Central memory CD8-positive, alpha-beta T cell (primary cell): ENCODE measurements at places on chromosomes 4 and X.

- no peak for DNase-seq
Measured at GRCh38 chr4:6693231-6694176, at the start of gene S100P. Gene S100P (plus strand): TSS chr4:6693878. CDS start chr4:6693933, 55 bp downstream.

DNA sequence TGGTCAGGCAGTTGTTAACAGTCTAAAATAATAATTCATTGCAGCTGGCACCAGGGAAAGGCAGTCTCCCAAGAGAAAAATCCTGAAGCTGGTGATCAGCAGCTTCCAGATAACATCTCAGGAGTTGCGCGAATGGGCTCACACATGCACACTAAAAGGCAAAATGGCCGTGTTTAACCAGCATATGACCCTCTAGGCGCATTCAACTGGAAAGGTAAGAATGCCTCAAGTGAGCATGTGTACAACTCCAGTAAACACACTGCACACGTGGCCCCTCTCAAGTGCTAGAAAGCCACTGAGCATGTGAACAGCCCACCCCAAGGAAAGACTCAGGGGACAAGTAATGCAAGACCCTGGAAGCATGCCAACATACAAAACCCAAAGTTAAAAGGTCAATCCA is 33.1 kb downstream of the STPG2 start:
- DNase-seq = no peak

- no peak for DNase-seq
Measured at GRCh38 chr4:106806158-106806797, 229.8 kb downstream of the DKK2 start.

GRCh38 chr4:145944886-145945285 is 6.3 kb upstream of the ZNF827 start:
- DNase-seq = no peak

DNA sequence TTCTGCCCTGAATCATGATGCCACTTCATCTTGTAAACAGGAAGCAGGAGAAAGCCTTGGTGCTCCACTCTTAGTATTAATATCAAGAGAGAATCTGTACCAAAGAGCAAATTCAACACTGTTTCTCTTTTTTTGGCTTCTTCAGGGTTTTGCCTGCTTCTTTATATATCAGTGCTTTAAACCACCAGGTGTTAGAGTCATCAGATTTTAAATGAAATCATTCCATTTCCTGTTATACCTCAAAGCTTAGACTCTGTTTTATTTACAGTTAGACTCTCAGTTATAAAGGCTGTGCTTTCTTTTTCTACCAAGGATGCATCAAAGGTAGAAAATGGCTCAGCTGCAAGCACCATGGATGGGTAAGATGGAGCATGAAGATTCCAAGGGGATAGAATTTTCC is 350.9 kb downstream of the CAMK2D start:
- DNase-seq = no peak

DNA sequence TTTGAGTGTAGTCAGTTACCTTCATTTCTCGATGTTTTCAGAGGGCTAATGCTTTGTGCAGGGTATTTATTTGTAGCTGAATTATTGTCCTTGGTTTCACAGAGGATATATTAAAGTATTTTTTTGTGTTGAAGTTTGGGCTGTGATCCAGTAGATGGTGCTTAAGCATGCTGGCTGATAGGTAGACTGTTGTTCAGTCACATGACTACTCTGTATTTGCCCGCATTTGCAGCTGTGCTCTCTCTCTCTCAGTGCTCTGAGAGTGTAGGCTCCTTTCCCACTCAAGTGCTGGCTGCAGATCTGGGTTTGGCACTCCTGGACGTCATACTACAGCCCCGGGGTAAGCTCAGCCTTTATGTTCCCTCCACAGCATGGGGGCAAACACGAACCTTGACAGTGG is 21.7 kb downstream of the RAB40AL start:
- DNase-seq = no peak

DNA sequence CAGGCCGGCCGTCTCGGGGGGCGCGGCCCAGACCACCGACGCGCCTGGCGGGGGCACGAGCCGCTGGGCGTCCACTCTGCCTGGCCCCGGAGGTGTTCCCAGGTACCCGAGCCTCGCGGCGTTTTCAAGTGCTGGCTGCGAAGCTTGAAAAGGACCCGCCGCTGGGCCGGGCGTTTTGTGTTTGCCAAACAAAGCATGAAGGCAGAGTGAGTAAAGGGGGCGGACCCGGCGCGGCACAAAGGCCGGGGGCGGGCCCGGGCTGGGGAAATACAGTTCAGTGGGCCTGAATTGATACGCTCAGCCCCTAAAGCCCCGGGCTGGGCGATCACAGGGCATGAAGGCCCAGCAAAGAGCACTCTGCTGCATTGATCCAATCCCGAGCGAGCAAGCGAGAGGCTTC is 65.4 kb downstream of the SOX3 start:
- no peak for DNase-seq

DNA sequence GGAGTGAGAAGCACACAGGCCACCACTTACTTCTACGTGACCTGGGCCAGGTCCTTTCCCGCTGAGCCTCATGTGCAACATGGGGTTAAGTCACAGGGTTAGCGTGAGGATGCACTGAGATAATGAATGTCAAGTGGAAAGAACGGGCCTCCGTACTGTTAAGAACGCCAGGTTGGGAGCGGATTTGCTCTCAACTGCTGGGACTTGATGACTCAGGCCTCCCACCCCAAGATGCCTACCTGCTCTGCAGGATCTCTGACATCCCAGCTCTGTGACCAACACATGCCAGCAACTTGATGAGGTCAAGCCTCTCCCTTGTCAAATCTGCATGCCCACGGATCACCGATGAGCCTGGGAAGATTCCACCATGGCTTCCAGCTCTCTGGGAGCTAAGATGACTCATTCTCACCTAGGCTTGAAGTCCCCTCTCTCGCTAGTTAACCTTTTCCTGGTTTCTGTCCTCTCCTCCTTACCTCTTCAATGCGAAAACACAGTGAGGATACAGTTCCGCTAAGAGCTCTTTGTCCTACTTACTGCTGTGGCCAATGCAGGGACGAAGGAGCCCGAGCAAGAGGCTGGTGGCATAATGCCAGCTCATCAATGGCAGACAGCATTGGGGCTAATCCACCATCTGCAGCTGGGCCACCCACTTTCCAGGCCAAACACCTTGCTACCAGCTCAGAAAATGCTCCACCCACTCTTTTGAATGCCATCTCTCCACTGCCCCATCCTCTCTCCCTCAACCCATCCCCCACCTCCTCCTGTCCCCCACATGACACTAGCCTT is 67.6 kb downstream of the PJA1 start:
- no peak for DNase-seq

DNA sequence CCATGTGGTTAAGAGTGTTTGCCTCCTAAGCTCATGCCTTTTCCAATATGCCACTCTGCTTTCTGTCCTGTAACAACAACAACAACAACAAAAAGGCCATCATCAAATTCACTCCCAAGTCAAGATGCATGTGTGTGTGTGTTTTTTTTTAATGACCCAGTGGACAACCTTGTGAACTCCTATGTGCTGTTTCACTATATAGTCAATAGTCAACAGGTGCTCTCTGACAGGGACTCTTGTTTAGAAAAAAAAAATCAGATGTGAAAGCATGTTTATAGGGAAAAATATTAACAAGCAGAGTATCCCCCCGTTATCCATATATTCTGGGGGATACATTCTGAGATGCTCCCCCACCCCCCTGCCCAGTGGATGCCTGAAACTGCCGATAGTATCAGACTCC is 50.6 kb upstream of the BEND2 start:
- DNase-seq = no peak

- DNase-seq = no peak
Measured at GRCh38 chr4:140423106-140423505, 4.3 kb downstream of the CLGN start.

- no peak for DNase-seq
Measured at GRCh38 chr4:1080961-1081688, 32.2 kb downstream of the RNF212 start.

- no peak for DNase-seq
Measured at GRCh38 chrX:15913146-15913545, 58.5 kb upstream of the AP1S2 start.

DNA sequence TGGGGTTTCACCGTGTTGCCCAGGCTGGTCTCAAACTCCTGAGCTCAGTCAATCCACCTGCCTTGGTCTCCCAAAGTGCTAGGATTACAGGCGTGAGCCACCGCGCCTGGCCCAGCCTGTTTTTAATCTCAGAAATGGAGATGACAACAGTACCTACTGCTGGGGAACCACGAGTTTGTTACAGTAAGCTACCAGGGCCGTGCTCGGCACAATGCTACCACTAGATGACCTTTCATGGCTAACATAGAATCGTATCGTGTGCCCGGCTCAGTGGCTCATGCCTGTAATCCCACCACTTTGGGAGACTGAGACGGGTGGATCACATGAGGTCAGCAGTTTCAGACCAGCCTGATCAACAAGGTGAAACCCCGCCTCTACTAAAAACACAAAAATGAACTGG is 90.8 kb upstream of the SLC34A2 start:
- DNase-seq = no peak
